GM04504 (cell line): ENCODE measurements at places on chromosomes 1 and 21.

DNA sequence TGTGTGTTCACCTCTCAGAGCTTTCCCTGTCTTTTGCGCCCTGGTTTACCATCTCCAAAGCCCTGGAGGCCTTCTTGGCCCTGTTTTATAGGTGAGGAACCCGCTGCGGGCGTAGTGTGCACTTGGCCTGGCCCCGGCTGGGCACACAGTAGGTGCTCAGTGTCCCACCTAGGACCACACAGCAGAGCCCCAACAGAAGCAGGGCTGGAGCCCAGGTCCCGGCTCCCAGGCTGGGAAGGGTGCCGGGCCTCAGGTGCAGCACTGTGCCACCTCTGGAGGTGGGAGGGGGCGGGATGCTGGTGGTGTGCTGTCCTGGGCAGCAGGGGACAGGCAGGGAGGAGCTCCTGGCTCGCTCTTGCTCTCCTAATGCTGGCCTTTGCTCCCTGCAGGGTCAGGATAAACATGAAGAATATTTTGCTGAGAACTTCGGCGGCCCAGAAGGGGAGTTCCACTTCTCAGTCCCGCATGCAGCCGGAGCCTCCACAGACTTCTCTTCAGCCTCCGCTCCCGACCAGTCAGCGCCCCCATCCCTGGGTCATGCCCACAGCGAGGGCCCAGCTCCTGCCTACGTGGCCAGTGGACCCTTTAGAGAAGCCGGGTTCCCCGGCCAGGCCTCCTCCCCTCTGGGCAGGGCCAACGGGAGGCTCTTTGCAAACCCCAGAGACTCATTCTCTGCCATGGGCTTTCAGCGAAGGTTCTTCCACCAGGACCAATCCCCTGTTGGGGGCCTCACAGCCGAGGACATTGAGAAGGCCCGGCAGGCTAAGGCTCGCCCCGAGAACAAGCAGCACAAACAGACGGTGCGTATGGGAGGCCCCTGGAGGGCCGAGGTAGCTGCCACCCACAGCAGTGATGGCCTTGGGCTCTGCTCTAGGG lies 24.8 kb downstream of the COQ8A start:
- DNase-seq = no peak

DNA sequence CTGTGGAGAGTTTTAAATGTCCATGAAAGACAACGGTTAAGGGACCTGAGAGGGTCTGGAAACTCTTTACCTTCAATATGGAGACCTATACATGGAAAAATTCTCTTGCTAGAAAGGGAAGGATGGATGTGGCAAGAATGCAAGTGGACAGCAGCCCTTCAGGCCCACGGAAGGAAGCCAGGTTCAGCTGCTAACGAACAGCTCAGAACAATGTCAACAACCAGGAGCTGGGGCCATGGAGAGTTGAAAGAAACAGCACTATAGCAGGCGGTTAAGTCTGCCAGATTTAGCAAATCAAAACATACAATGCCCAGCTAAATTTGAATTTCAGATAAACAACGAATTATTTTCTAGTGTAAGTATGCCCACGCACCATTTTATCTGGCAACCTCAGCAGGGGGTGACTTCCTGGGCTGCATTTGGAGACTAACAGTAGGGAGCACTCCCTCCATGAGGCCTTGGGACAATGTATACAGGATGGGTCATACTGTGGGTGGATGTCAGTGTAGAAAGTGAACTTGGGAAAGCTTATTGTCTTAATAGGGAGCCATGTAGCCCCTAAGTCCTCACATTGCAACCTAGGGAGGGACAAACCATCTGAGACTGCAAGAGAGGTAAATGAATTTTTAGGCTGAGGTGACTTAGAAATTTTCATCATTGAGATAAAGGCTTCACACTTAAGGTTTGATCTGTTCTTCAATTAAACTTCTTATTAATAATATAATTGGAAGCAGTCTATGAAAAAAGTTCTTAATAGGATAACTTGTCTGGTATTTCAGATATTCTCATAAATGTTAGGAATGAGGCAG lies 7.8 kb upstream of the H3-3A start:
- no peak for DNase-seq

- DNase-seq = no peak
Observed at GRCh38 chr1:236830560-236830959, 35.5 kb downstream of the MTR start.

- no peak for DNase-seq
Observed at GRCh38 chr1:33636209-33636608, 163.8 kb downstream of the ZSCAN20 start.

- no peak for DNase-seq
Observed at GRCh38 chr1:158984386-158984785, 25.3 kb upstream of the IFI16 start.

GRCh38 chr1:117616967-117617366 lies 11.1 kb downstream of the TENT5C start:
- no peak for DNase-seq

GRCh38 chr1:232893481-232894313 lies 56.7 kb upstream of the NTPCR start:
- DNase-seq = no peak

DNA sequence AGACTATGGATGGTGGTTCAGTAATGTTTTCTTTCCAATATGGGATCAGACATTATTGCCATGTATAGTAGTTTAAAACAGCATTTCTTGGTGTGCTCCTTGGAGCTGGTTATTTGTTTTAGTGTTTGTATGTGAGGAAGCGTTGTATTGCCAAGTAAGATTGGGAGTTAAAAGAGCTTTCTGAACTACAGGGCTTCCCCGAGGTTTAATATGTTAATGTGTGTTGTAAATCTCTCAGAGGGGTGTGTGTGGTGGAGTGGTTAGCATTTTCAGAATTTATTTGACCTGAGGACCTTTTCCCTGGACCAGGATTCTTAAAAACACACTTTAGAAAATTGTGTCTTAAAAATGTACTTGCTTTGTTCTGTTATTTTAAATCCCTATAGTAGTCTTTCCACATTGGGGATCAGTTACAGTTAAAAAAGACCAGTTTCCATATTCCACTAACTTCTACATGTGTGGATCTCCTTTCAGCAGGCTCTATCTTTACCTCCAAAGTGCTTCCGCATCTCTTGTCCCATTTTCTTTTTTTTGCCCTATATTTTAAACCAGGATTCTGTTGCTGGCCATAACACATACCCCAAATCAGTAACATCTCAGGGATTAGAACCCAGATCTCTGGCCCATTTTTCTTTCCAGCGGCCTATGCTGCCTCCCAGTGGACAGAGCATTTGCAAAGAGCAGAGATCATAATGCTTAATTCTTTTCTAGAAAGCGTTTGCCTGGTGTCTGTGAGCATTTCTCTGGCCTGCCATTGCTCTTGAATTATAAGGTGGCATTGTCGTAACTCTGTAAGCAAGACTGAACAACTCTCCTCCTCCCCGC lies 58.6 kb downstream of the PBX1 start:
- DNase-seq = no peak

DNA sequence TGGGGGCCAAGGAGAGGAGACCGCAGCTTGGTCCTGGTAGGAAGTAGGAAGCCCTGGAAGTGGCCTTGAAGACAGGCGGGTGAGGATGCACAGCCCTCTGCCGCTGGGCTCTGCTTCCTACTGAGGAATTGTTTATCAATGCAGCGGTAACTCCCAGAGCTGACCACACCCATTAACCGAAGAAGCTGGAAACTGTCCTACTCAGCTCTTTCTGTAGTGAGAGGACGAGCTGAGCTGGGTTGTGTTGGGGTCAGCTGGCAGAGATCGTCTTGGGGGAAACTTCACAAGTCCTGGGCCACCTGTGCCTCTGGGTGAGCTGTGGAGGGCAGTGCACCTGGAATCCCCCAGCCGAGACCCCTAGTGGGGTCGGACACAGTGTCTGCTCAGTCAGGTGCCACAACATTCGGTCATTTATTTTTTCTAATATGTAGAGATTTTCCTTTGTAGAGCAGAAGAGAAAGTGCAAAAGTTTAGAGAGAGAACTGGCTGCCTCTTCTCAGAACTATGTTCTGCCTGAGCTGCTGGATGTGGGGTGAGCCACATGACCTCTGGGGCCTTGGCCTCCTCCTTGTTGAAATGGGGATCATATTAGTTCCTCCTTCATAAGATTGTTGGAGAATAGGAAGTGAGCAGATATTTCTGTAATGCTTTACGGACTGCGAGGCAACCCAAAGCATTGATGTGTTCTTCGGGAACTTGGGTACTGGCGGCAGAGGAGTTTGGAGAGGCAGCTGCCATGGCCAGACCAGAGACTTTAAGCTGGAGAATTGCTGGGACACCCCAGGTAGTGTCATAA lies 3.6 kb downstream of the NECAP2 start:
- no peak for DNase-seq

DNA sequence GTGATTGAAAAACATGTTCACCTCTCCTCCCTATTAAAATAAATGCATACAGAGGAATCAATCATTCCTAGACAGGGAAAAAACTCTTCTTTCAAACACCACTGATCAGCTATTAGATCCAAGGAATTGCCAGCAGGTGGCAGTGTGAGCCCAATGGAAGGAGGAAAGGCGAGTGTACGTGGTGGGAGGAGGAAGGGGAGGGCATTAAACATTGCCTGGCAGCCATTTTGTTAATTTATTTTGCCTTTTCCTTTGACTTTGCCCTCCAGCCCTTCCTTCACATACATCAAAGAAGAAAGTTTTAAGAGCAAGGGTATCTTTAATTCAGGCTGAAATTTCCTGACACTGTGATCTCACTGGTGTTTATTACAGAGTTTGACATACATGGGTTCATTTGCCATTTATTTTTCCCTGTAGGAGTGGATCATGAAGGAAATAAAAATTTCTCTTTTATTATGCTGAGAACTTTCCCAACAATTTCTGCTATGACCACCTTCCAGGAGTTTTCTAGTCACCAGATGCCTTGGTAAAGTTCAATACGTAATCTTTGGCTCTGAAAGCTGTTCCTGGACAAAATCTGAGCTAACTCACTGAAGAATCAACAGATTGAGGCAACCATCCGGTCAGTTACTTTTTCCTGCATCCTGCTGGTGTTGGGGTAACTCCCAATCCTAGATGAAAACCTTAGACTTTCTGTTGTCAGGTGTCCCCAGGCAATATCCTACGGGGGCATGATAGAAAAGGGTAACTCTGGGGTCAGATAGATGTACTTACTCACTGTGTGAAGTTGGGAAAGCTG lies 1.9 kb upstream of the GNAI3 start:
- DNase-seq = peak; percentile 71

- no peak for DNase-seq
Observed at GRCh38 chr1:83958704-83959103, 40.2 kb downstream of the TTLL7 start.

- DNase-seq = no peak
Observed at GRCh38 chr1:106055855-106056254, 1000.6 kb upstream of the PRMT6 start.

- DNase-seq = no peak
Observed at GRCh38 chr1:99305626-99306025, 41.3 kb downstream of the PLPPR4 start.

DNA sequence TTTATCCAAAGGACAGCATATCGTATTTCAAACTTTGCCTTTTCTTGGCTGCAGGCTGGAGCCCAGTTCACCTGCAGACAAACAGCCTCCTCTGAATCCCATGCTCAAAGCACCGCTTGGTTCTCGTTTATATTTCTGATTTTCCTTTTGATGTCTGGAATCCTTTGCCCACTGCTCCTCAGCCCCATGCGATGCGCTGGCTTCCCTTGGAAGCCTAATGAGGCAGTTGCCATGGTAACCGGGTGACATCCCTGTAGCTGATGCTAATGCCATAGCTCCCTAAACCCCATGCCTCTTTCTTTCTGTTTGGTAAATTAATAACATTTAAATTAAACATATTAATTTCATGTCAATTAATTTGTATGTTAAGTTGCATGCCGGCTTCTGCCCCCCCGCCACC lies 327.1 kb downstream of the PRDM2 start:
- DNase-seq = no peak

DNA sequence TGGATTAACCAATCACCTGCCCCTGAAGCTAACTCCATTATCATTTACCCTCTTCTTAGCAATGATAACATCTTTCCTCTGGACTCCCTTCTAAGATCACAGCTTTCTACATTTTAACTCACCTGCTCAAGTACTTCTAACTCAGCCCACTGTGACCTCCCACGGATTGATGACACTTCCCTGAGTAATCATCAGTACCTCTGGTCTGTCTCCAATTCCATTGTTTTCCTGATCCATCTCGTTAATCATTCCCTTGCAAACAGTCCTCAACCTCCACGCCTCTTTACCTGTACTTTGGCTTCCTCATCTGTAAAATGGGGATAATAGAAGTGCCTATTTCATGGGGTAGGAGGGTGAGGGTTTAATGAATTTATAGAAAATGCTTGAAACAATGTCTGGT lies 195.3 kb upstream of the APP start:
- no peak for DNase-seq

DNA sequence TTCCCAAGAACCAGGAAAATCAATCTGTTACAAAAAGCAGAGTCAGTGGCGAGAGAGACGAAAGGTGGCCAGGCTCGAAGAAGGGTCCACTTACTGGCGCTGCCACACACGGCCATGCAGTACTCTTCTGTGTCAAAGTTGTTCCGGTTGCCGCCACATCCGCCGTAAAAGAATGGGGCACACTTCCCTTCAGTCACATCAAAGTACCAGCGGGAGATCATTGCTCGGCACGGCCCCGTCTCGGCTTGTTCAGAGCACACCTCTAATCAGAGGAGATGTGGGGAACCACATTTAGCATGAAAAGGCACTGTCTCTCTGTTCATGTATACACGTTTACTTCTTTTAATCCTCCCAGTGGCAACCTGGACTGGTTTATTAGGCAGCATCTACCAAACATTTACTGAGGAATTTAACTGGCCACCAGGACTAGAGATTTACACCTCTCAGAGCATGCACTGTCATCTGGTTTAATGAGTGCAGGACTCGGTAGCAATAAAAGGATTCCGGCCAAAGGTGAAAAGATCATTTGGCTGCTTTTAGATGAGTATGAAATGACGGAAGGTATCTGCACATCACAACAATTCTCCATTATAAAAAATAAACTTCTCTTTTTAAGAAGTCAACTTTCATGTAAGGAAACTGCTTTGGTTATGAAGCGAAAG lies 170.5 kb downstream of the APP start:
- no peak for DNase-seq

- no peak for DNase-seq
Observed at GRCh38 chr21:37373539-37373938, 7.0 kb downstream of the DYRK1A start.

DNA sequence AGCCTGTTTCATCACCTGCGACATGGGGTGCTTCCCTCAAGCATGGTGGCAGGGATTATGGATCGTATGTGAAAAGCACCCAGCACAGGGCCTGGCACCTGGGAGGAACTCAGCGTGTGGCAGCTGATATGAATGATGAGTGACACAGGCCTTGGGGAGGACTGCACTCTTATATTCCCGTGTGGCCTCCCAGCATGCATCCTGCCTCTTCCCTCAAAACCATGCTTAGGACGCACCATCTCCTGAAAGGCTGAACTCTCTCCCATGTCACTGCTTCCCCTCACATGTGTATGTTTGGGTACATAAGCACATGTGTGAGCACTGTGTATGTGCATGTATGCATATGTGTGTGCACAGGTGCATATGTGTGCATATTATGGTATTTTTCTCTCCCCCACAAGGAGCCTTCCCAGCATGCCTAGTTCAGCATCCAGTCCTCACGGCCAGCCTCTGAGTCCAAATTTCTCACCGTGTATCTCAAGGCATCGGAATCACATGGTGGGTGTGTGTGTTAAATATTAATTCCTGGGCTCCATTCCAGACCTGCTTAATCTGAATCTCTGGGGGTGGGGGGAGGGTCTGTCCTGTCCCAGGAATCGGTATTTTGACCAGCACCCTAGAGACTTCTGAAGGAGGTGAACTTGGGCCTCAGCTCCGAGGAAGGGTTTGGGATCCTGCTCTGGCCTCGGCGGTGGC lies 12.8 kb downstream of the MYOM3 start:
- DNase-seq = no peak

- DNase-seq = no peak
Observed at GRCh38 chr1:24888061-24888970, 41.8 kb downstream of the RUNX3 start.
